NCI-H524 (cell line): ENCODE measurements at places on chromosomes 16 and 17.

DNA sequence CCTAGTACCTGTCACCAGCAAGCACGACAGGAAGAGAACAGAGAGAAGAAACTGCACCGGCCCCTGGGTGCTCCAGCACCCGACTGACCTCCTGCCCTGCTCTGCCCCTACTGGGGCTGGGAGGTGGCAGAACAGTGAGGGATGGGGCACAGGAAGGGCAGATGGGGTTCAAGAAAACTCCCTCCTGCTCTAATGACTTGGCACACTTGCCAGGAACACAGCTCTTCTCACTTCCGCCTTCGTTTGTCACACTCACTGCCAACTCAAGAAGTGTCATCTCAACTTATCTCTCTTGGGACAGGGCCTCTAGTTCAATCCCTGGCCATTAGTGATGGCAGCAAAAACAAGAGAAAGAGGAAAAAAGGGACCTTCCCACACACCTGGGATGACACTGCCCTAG is 42.7 kb upstream of the ICAM2 start:
- no peak for DNase-seq

GRCh38 chr16:49181791-49182518 is 99.7 kb downstream of the CBLN1 start:
- DNase-seq: no peak

- DNase-seq: no peak
Measured at GRCh38 chr17:57459286-57459915, 203.1 kb downstream of the MSI2 start.

- DNase-seq: no peak
Measured at GRCh38 chr17:83068641-83069570, 10.5 kb upstream of the METRNL start.

- peak; percentile 73 for DNase-seq
Measured at GRCh38 chr16:17194190-17194780, 276.5 kb downstream of the XYLT1 start.

DNA sequence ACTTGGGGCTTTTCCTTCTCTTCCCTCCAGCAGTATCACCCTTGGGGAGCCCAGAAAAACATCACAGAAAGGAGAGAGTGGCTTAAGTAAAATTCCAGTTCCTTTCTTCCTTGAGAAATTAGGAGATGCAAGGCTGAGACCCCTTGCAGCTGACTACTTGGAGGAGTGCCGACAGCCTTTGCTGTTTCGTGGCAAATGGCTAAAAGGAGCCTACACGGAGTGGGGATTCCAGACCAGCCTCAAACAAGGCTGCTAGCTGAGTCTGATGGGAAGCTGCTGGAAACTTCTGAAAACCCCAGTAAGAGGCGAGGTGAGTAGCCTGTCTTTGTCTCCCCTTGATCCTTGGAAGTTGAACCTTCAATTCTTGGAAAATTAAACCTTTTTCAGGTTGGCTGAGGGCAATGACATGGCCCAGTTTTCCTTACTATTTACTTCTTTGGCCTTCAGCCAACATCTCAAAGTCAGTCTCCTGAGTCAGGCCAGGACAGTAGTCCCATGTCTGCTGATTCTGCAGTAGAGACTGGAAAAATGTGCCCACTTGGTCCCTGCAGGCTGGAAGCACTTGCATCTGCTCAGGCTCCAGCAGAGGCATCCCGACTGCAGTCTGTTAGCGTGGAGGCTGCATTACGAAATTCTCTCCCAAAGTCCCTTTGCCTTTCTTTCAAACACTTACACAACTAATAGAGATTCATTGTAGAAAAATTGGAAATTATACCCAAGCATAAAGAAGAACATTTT is 23.4 kb downstream of the SMIM36 start:
- DNase-seq: no peak

GRCh38 chr16:74807052-74807646 is 32.5 kb upstream of the FA2H start:
- DNase-seq: no peak
